ENCODE measurements at places on chromosomes 6 and 20.

DNA sequence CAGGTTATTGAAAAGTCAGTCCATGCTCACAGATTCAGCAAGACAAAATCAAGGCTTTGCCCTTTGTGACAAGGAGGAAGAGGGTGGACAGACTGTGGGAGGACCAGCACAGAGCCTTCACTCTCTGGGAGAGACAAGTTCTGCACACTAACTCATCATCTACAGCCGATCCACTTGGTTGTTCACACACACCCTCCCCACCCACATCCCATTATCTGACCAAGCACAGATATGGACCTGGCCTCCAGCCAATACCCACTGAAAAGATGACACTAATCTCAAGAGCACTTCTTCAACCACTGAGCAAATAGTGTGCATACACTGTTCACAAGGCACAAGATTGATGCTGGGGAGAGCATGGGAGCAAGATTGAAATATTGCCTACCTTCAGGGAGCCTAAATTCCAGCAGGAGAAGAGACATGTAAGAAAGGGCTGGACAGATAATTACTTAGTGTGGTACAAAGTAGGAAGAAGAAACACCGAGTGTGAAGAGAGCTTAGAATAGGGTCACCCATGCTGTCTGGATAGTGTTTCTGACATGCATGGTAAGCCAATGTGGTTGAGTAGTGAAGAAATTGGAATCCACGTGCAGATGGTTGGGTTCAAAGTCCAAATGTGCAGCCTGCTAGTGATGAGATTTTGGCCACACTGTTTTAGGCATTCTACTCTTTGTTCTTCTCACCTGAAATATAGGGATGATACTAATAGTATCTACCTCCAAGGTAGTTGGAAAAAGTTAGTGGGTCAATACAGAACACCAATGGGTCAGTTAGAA is 21.7 kb upstream of the IL17A start:
- DNase-seq: no peak

- DNase-seq: no peak
These were observed 142.4 kb upstream of the TNFAIP3 start for GRCh38 chr6:137724495-137725211.

DNA sequence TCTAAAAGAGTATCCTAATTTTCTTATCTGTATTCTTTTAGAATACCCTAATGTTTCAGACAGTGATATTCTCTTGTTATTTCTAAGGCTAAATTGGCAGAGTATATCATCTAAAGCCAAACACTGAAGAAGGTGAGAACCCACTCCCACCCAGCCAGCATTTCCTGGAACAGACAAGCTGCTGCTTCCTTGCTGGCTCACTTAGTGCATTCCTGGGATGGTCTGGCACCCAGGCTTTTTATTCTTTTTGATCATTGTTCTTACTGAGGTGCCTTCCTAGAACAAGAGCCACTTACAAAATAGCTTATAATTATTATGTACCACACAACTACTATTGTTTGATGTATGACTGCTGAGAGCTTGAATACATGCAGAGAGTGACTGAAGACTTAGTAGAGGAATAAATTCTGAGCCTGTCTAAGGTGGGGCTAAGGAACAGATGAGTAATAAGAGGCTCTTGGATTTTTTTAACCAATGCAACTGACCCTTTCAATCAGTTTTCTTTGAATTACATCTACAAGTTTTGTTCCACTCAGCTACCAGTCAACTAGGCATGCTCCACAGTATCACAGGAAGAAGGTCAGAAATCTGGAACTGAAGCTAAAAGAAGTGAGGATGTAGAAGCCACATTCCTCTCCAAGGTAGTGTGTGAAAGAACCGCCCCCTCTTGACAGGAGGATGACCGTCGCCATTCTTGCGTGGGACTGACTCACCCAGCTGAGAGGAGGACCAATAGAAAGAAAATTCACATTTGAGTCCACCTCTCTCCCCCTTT is 30.1 kb downstream of the PRPH2 start:
- no peak for DNase-seq

DNA sequence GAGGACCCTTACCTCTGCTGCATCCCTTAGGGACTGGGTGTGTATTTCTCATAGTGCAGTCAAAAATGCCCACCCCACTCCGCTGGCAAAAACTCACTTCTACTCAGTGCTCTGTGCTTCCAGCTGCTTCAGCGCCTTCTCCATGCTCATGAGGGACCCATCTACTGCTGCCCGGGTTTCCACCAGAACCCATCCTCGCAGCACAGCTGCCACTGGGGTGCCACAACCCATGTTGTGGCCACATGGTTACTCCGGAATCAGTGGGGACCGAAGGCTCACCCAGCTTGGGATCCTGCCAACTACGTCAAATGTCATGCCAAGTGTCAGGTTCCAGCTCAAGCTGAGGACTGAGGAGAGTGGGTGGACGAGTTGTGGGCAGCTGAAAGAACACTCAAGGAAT is 774.2 kb upstream of the EYS start:
- DNase-seq: no peak

DNA sequence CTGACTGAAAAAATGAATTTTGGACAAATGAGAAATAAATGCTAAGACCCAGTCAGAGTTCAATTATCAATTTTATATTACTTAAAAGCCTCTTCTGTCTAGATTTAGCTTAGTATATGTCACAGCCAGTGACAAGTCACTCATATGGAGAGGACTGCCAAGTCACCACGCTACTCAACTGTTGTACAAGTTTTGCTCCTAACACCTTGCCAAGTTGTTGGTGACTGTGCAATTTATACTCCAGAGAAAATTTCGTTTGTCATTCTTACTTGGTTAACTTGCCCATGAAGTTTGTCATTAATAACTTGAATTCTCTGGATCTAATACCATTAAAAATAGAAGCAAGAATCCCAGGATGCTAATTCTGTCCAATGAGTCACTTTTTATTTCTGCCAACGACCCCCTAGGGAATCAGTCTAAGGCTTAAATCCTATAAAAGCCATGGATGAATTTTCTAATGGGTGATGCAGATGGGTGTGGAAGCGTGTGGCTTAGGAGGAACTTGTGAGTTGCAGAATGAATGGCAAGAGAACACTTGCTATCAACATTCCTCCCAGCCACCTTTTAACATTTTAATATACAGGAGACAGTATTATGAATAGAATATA is 30.4 kb upstream of the FBXO30 start:
- DNase-seq: no peak

Measured in muscle of back (tissue), 13 donors.